ENCODE measurements at places on chromosomes 4 and X.

- no peak for DNase-seq
These were observed 85.0 kb upstream of the WDR1 start for GRCh38 chr4:10201381-10202223.

DNA sequence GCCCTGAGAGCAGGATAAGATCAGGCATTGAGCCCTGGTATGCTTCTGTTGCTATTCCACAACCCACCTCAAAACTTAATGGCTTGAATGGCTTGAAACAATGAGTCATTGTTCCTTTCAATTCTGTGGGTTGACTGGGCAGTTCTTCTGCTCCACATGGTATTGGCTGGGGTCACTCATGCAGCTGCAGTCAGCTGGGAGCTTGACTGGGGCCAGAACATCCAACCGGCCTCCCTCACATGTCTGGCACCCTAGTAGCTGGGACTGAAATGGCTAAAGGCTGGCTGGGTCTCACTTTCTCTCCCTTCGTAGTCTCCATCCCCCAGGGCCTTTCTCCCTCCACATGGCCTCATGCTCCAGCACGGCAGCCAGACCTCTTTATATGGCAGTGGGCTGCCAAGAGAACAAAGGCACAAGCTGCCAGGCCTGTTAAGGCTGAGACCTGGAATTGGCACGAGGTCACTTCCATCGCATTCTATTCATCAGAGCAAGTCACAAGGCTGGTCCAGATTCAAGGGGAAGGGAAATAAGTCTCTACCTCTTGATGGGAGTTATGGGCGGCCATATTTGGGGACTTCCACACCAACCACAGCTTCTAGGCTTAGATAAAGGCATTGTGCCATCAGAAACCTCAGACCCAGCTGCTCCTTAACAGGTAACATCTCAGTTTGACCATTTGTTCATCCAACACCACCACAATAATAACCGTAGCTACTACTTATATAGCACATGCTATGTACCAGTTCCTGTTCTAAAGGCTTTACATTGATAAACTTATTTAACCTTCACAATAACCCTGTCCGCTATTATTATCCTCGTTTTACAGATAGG lies 159.7 kb upstream of the ATP6AP2 start:
- DNase-seq, result peak; percentile 72

GRCh38 chrX:31260351-31260750 lies 188.5 kb upstream of the FTHL17 start:
- DNase-seq, result no peak

DNA sequence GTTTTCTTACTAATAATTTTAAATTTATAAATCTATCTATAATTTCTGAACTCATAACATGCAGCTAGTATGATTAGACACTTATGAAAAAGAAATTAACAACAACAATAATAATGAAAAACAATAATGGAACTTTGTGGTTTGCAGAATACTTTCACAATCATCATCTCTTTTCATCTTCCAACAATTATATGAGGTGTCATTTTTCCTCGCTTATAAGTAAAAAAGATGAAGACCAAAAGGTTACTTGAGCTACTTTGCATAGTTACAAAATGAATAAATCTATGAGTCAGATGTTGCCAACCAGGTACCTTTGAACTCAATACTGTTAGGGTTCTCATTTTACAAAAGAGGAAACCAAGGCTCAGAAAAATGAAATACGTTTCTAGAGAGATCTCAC lies 98.5 kb upstream of the ELOVL6 start:
- no peak for DNase-seq

DNA sequence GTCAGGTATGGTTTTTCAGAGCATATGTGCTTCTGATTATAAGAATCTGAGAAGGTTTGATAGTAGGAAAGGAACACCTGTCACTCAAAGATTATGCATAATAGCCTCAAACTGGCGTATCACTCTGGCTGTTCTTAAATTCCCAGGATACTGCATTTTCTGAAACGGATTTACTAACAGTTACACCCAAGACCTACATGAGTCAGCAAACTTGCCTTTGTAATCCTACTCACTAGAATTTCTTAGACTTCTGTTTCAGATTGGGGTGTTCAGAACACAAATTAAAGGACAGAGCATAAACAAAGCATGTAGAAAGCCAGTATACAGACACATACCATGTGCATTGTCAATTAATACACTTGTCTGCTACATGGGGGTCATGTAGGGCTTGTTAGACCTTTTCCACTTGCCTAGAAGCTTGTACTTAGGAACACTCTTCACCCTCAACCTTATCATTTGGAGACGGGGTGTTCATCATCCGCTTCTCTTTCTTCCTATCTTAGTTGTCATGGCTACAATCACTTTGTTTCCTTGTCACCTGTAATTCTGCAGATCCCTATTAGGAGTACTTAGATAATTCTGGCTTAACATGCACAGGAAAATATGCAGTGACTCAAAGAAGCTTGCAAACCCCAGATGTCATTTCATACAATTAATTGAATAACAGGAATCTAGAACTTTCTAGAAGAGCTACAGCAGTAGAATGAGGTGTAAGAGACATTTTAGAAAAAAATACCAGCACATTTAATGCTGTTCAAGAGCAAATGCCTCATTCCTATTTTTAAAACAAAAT lies 593.0 kb upstream of the TENM3 start:
- DNase-seq, result no peak

- no peak for DNase-seq
These were observed 14.5 kb downstream of the FAM184B start for GRCh38 chr4:17766826-17767458.

- DNase-seq, result no peak
These were observed 33.6 kb upstream of the RPL34 start for GRCh38 chr4:108586778-108587177.

DNA sequence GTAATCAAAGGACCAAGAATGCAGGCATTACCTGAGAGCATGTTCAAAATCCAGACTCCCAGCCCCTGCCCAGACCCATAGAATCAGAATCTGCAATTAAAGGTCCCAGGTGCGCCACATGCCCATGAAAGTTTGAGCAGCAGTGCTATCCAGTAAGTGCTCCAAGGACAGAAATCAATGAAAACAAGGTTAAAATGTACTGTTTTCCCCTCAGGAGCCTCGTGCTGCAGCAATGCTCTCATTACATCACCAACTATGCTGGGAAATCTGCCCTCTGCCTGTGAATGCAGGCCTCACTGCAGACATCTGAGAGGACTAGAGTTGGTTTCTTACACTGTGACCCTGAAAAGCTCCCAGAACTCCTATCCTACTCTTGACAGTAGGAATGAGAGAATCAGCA lies 21.1 kb downstream of the ANXA5 start:
- no peak for DNase-seq

DNA sequence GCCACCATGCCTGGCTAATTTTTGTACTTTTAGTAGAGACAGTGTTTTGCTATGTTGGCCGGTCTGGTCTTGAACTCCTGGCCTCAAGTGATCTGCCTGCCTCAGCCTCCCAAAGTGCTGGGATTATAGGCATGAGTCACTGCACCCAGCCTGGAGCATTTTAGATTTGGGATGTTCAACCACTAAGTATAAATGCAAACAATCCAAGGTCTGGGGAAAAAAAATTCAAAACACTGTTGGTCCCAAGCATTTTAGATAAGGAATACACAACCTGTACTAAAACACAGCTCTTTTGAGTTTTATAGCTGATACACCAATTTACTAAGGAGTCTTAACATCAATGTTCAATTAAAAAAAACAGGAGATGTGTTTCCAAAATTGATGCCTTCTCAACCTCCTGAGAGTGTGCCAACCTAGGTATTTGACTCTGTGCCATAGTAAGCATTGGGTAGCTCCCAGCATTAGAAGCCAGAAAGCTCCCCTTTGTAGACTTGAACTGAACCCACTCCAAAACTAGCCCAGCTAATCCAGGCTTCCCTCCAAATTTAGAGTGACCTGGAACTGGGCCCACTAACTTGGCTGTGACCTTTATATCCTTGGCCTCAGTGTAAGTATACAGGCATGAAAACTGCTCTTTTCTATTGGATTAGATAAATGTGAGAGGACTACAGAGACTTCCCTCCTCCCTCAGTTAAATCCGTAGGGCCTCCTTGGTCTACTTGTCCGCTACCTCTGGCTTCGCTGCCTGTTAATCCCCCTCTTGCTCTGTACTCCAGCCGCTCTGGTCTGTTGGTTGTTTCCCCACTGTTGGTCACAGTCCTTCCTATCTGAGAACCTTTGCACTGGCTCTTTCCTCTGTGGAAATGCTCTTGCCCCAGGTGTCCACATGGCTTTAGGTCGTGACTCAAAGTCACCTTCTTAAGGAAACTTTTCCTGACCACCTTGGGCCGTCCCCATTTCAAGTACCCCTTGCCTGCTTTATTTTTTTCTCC lies 77.6 kb downstream of the CCKAR start:
- peak; percentile 46 for DNase-seq

DNA sequence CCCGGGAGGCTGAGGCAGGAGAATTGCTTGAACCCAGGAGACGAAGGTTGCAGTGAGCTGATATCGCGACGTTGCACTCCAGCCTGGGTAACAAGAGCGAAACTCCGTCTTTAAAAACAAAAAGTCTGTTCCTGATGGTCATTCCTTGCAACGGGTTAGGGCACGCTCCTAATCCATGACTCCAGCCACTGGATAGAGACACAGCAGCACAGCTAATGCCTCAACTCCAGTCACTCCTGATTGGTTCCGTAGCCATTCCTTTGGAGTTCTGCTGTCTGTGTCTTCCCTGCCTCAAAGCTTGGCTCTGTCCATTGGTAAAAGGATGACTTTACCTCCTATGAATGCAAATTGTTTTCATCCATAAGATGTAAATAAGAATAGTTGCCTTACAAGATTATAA lies 44.3 kb upstream of the FAM9A start:
- DNase-seq, result no peak

Measured in G401 (cell line).